ENCODE measurements at places on chromosomes 7 and 10.
A peak's percentile ranks its signal among the peaks of the same experiment; 100 is the strongest.

GRCh38 chr7:116872026-116872425, 9.6 kb downstream of the CAPZA2 start:
- no peak for DNase-seq

GRCh38 chr7:41916450-41916927, 213.6 kb upstream of the INHBA start:
- DNase-seq: peak; percentile 70

DNA sequence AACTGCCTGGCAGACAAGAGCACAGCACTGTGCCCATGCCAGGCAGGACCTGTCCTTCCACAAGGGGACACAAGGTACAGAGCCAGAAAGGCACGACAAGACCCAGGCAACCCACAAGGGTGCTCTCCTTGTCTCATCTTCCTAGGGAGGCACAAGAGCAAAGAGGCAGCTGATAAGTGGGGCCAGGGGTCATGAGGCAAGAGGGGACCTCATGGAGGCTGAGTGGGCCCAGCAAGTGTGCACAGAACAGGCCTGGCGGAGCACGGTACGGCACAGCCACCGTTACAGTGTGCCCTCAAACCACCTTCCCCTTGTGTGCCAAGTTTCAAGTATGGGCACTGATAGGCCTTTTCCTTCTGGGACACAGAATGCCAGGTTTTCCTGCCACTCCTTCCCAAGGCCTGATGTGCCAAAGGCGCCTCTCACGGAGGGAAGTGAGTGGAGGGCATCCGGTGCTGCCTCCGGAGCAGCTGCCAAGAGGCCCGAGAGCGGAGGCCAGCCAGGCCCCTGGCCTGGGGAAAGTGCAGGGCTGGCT, 75.6 kb downstream of the FAM53B start:
- no peak for DNase-seq

GRCh38 chr10:75444781-75445386, 13.5 kb downstream of the LRMDA start:
- DNase-seq: no peak

DNA sequence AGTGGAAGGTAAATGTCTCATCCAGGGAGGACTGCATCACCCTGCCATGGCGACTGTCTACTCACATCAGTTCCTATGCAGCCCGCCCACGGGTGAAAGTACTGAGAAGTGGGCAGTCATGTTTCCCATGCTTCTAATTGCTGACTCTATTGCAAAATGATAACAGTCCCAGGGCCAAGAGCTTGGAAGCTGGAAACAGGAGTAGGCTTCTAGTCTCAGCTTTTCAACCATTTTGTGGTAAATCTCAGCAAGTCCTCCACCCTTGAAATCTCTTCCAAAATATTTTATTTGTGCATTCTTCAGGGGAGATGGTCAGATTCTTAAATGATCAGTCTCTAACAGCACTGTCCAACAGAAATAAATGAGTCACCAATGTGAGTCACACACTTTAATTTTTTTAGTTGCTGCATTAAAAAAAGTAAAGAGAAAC, 48.1 kb upstream of the TARP start:
- no peak for DNase-seq

- no peak for DNase-seq
Measured at GRCh38 chr10:17599089-17599488, 18.1 kb downstream of the HACD1 start.

DNA sequence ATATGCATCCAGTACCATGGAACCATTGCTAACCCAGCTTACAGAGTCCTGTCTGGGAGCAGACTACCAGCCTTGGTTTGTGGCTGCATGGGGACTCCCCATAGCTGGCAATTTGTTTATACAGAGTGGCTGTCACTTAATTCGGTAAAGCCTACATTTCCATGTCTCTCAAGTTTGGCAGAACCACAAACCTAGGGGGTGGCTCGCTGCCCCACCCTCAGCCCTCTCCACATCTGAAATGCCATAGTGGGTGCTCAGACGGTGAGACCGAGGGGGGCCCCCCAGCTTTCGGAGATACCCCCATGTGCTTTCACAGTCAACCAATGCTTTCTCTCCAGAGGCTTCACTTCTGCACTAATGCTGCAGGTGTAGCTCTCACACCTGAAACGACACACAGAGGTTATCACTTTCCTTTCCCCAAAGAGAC, 75.5 kb upstream of the KAT6B start:
- no peak for DNase-seq

- no peak for DNase-seq
Measured at GRCh38 chr10:78747401-78748234, 321.1 kb upstream of the ZMIZ1 start.

DNA sequence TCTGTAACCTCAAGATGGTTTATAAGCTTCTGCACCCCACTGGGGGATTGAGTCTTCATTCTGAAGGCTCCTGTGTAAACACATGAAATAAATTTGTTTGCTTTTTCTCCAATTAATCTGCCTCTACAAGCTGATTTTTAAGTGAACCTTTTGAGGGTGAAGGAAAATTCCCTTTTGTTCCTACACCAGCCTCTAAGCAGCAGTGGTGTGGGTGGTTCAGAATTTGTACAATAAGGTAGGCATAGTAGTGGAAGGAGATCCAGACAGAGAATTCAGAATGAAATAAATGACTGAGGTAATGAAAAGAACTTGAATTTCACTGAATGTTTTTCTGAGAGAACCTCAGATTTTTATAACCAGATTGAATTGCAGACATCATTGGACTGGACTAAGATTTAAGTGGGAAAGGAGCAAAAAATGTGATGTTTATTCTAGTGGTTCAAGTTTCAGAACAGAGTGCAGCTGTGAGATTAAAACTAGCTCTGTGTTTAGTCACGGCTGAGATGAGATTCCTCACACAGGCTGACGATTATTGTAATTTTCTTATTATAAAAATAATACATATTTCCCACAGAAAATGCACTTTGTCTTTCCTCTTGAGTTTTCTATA, 1162.2 kb downstream of the TYW1 start:
- no peak for DNase-seq

GRCh38 chr7:27143023-27143949, at the start of gene HOXA5:
Gene HOXA5, minus strand, starts transcription at chr7:27143681. Its CDS starts 74 bp downstream, at chr7:27143607.
- DNase-seq: peak; percentile 96

DNA sequence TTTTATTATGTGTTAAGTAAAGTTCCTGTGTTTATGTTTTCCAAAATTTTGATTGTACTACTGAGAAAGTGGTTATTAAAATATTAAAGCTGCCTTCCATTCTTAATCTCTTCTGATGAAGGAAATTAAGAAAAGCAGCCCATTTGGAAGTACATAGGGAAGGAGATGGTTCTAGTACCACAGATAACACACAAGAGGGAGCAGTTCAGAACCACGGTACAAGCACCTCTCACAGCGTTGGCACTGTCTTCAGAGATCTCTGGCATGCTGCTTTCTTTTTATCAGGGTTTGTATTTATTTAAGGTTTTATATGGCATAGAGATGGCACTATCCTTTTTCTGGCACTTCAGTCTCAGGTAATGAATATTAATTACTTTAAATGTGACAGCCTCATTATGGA, 111.6 kb downstream of the PHTF2 start:
- DNase-seq: no peak

- DNase-seq: no peak
Measured at GRCh38 chr7:3568516-3568915, 267.5 kb downstream of the SDK1 start.

- peak; percentile 40 for DNase-seq
Measured at GRCh38 chr10:77643795-77644468, 6.3 kb upstream of the KCNMA1 start.

GRCh38 chr7:68246189-68246633, 1249.6 kb downstream of the TYW1 start:
- no peak for DNase-seq

GRCh38 chr10:127265288-127265687, 68.9 kb upstream of the INSYN2A start:
- no peak for DNase-seq

- DNase-seq: no peak
Measured at GRCh38 chr7:83957333-83957732, 237.3 kb downstream of the SEMA3A start.

GRCh38 chr7:148116829-148117403, 473.6 kb upstream of the C7orf33 start:
- no peak for DNase-seq

- no peak for DNase-seq
Measured at GRCh38 chr7:47148536-47149207, 433.2 kb downstream of the TNS3 start.

- no peak for DNase-seq
Measured at GRCh38 chr10:102485093-102485784, 17.3 kb downstream of the ACTR1A start.

DNA sequence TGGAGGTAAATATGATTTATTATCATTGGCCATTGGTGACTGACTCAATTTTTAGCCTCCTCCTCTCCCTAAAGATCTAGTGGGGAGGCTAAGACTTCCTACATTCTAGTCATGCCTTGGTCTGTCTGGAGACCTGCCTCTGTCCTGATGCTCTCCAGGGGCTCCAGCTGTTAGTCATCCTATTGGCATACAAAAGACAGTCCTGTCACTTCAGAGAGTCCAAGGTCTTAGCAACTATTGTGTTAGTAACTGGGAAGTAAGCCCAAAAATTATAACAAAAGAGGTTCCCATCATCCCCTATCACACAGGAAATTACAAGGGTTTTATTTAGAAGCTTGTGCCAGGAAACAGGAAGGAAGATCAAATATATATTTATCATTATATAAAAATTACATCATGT, 400.6 kb upstream of the VSTM2A start:
- peak; percentile 2 for DNase-seq

- no peak for DNase-seq
Measured at GRCh38 chr10:115321360-115321759, 228.2 kb downstream of the ATRNL1 start.

DNA sequence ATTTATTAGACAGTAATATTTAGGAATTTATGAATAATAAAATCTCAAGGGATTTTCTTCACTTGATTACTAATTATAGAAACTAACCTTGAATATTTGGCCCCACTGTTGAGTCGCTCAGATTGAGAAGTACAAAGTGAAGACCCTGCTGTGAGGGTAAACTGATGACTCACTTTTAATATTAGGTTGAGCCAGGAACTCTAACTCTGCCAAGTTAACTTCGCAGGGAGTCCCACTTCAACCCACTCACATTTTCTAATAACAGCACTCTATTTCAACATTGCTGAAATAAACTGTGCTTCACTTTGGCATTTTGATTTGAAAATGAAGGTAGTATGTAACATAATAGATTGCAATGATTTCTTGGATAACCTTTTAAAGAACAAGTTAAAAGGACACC, 200.7 kb downstream of the POLR1F start:
- DNase-seq: no peak

- DNase-seq: no peak
Measured at GRCh38 chr7:152076940-152077933, 51.8 kb downstream of the GALNT11 start.

GRCh38 chr10:101183458-101184183, 45.6 kb downstream of the LBX1 start:
- DNase-seq: no peak

- DNase-seq: no peak
Measured at GRCh38 chr7:40297741-40298311, 163.0 kb downstream of the SUGCT start.

- no peak for DNase-seq
Measured at GRCh38 chr10:114856544-114857287, 35.1 kb downstream of the FHIP2A start.

GRCh38 chr10:110138197-110138812, 69.1 kb upstream of the MXI1 start:
- peak; percentile 82 for DNase-seq

DNA sequence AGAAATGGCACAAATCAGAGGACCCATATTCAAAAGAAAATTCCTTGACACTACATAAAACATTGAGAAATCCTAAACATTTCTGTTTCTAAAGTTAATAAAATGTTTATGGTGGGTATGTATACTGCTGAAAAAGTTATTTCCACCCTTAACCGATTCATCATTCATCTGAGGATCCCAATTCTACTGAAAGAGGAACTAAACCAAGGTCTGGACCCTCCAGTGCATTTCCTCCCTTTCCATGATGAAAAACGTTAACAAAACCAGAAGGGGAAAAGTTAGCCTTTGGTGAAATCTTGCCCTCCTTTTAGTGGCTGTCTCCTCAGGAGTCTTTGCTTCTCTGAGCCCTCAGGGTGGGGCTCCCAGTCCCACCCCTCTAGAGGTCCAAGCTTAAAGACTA, 144.5 kb upstream of the ASAH2 start:
- no peak for DNase-seq

DNA sequence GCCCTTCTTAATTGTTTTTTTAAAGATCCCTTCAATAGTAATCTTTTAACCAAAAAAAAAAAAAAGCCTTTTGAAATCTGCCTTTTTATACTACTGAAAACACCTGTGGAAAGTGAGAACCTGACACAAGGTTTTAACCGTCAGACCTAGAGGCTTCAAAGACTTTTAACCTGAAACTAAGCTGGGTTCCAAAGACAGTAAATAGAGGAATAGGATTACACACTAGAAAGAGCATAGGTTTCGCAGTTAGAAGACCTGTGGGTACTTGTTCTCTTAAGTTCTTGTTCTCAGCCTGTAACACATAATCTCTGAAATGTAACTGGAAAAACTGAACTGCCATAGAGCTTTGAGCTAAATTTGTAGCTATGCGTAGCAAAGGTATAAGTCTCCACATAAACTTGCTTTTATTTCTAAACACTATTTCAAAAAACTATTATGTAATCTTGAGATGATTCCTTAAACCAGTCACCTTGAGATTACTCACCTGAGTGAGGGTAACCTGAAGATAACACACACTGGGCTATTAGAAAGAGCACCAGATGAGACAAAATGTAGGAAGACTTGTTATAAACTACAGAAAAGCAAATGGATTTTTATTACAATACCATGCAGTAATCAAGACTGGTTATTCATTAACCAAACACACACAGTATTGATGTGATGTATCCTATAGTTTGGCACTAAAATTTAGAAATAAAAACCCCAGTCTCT, 196.6 kb upstream of the FRMD4A start:
- no peak for DNase-seq

DNA sequence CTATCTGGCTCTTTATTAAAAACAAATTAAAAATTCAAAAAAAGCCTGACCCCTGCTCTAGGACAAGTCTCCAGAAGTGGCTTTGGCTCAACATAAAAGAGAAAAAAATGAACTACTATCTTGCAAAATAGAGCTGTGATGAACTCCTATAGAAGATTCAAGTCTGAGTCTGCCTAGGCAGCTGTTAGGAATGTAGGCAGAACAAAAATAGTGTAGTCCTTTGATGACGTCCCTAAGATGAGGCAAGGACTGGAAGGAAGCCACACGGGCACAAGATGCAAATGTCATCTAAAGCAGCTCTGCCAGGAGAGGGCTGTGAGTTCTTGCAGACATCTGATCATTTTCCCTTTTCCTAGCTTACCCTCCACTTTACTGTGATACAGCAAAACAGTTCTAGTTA, 20.5 kb downstream of the ASNS start:
- no peak for DNase-seq

GRCh38 chr10:8481718-8482504, 427.4 kb downstream of the GATA3 start:
- DNase-seq: no peak

GRCh38 chr10:62270020-62270419, 1.4 kb upstream of the RTKN2 start:
- DNase-seq: no peak

DNA sequence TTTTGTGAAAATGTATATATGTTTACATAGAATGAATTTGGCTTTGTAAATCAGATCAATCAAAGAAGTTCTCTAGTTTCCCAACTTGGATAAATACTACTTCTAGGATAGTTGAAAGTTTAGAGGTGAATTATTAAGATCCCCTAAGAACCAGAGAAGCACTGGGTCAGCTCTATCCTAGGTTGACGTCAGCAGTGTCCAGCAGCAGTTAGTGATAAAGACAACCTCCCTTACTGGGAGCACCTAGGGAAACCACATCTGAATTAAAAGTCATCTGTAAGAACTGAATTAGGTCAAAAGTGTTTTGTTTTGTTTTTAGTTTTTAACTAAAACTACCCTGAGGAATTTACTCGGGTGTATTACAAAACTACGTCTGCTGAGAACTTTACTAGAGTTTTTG, 178.0 kb downstream of the POLR1F start:
- no peak for DNase-seq

Data from stomach (tissue), 19 donors.